ENCODE measurements at places on chromosomes 3 and 15.

DNA sequence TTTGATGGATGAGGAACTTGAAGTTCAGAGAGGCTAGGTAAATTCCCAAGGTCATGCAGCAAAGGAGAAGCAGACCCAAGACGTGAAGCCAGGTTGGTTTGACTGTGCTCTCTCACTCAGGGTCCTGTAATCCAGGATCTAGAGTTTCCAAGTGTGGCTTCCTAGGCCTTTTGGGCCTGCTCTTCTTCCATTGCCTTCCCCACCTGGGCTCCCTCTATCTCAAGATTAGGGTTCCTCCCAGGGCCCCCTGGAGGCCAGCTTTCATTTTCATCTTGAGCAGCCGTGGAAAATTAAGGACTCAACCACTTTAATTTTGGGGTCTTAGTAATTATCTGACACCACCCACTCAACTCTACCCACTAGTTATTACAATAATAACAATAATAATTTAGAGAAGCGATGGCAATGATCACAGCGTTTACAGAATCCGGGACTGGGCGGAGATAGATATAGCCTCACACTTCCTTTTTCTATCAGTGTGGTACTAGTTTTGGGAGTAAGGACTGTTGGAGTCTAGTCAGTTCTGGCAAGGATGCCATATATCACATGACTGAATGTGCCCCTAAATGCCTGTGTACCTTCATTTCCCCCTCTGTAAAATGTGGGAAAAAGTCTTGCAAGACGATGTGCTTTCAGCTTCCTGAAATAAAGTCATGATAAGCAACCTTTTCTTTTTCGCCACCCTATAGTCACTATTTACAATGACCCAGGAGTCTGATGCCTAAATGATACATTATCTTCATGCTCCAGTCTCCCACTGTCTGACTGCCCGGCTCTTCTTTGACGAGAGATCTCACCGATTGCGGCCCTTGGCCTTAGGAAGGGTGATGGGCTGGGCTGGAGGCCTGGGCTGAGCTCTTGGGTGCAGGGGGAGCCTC is 30.2 kb upstream of the MAGEF1 start:
- no peak for DNase-seq

DNA sequence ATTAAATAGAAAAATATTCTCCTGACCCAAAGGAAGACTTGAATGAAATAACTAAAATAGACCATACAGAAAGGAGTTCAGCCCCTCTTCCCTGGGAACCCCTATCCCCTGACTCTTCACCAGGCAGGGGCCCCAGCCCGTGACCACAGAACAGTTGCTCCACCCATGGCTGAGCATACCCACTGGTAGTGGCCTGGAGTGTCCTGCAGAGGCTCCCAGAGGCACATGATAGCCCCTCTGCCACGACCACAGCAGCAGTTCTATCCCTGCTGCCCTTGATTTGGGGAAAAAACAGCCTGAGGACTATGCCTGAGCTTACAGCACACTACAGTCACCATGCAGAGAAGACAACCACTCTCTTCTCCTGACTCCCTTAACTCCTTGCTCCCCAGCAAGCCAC is 31.8 kb downstream of the TTC14 start:
- DNase-seq, result no peak

GRCh38 chr15:22810853-22811338 is 24.5 kb downstream of the NIPA1 start:
- DNase-seq, result no peak

DNA sequence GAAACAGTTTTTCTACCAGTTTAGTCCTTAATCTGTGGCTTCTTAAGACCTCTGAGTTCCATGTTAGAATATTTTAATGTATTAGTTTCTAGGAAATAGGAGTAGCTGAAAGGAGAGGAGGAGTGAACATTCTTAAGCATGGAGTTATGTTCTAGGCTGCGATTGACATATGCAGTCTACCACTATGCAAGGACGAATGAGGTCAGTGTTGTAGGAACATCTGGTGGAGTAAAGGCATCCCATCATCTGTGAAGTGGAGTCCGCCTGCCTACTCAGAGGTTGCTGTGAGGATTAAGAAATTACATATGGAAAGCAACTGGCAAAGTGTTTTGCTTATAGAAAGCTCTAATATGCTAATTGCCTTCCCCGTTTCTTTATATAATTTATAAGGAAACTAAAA is 45.1 kb downstream of the SNAPC5 start:
- no peak for DNase-seq

DNA sequence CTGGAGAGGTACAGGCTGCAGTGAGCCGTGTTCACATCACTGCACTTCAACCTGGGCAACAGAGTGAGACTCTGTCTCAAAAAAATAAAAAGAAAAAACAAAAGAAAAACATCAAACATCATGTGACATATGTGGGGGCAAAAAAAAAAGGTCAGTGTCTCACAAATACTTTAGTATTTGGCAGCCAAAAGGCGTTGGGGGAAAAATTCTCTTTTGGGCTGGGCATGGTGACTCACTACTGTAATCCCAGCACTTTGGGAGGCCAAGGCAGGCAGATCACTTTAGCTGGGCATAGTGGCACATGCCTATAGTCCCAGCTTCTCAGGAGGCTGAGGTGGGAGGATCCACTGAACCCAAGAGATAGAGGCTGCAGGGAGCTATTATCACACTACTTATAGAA is 47.6 kb downstream of the TMCC1 start:
- DNase-seq, result no peak

- no peak for DNase-seq
Observed at GRCh38 chr15:78265752-78266224, 1.4 kb downstream of the DNAJA4 start.

- DNase-seq, result no peak
Observed at GRCh38 chr3:9976721-9977709, 9.6 kb downstream of the EMC3 start.

- no peak for DNase-seq
Observed at GRCh38 chr3:156463123-156463522, 91.8 kb downstream of the SSR3 start.

DNA sequence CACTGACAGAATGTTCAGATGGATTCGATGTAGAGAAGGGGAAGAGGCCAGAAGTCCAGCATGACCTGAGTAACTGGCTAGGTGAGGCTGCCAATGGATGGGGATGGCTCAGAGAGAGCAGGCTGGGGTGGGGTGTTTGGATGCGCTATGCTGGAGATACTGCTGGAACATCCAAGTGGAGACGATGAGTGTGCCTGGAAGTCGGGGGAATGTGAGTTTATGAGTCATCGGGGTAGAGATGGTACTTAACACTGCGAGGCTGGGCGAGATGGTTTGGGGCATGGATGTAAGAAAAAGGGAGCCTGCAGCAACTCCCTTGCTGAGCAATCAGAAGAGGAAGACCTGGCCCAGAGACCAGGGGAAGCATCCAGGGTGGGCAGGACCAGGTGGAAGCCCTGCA is 180.7 kb downstream of the SLCO3A1 start:
- no peak for DNase-seq

Measured in right renal pelvis (tissue), 4 donors.